ENCODE measurements at places on chromosomes 13 and 19.

GRCh38 chr19:7013678-7014077, 7.6 kb downstream of the MBD3L2B start:
- peak; percentile 40 for DNase-seq

DNA sequence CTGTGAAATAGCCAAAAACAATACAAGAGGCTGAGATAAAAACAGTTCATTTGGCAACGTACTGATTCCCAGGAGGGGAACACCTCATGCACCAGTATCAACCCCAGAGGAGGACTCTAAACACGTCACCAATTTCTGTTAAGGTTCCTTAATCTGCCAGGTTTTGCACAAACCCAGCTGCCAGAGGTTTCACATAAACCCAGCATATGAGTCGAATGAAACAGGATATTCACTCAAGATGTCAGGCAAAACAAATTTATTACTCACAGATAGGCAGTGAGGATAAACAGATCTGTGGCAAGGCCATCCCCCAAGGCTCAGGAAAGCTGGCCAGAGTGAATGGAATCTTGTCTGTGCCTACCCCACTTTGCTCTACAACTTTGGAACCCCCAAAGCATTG, 210.9 kb downstream of the GPC5 start:
- no peak for DNase-seq

GRCh38 chr13:98466634-98467236, 110.2 kb downstream of the STK24 start:
- DNase-seq = no peak

- DNase-seq = no peak
Measured at GRCh38 chr13:39410096-39410901, 192.7 kb downstream of the LHFPL6 start.

- no peak for DNase-seq
Measured at GRCh38 chr13:35994131-35994966, 136.8 kb downstream of the DCLK1 start.

GRCh38 chr13:113178070-113178895, 19.8 kb downstream of the PROZ start:
- no peak for DNase-seq

DNA sequence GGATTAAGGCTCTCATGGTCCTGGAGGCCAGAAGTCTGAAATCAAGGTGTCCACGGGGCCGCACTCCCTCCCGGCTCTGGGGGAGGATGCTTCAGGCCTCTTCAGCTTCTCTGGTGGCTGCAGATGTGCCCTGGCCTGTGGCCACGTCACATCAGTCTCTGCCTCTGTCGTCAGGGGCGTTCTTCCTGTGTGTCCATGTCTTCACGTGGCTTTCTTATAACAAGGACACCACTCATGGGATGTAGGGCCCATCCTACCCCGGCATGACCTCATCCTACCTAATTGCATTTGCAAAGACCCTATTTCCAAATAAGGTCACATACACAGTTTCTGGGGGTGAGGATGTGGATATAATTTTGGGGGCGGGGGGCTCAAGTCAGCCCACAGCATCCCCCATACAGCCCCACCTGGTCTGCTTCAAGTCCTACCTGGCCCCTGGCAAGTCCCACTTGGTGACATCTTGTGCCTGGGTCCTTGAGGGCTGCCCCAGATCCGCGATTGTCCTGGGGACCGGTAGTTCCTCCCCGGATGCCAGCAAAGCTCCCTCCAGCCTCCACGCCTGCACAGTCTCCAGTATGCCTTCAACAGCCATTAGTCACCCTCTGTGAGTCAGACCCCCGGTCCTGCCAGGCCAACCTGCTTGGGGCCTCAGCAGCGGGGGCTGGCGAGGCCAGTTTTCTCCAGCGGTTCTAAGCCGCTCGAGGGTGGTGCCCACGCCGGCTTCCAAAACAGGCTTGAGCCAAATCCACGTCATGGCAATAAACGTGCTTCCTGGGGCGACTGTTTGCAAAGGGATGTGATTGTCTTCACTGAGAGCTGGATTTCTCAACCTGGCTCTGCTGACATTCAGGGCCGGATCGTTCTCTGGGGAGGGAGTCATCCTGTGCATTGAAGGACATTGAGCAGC, 32.2 kb downstream of the MYO9B start:
- DNase-seq = no peak

DNA sequence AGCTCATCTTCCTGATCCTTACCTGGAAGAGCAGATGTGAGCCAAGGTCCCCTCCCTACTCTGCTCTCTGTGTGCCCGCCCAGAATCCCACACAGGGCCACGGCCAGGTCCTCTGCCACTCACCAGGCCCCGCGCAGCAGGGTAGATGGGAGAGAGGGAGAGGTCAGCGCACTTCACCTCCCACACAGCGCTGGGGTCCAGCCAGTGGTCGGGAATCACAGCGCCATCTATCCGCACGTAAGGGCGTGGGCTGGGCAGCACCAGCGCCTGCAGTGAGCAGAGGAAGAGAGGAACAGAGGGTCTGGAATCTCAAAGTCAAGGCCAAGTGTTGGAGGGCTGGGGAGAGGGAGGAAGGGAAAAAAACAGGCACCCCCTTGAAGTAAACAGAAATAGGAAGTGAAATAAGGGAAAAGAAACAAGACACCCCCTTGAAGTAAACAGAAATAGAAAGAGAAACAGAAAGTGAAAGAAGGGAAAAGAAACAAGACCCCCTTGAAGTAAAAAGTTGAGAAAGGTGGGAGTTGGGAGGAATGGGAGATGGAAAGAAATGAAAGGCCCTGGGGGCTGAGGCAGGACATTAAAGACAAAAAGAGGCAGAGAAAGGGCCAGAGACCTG, 7.0 kb upstream of the PLA2G4C start:
- no peak for DNase-seq

- no peak for DNase-seq
Measured at GRCh38 chr13:25267715-25268114, 19.6 kb downstream of the MTMR6 start.

- DNase-seq = no peak
Measured at GRCh38 chr13:101565317-101565716, 112.8 kb downstream of the ITGBL1 start.

- DNase-seq = no peak
Measured at GRCh38 chr19:5102520-5102919, 133.6 kb downstream of the KDM4B start.

GRCh38 chr19:35209646-35210045, 18.9 kb downstream of the FAM187B start:
- no peak for DNase-seq
